ENCODE measurements at places on chromosomes 3 and 15. TPM values are rescaled to one million over a fixed set of nuclear protein-coding genes. Genes with fewer than 3 reads are reported as not detected.
A peak's percentile ranks its signal among the peaks of the same experiment; 100 is the strongest.

- H3K27me3 ChIP-seq, result no peaks in the 10 kb centered on the region
- DNase-seq, result no peak
- no peak overlapping the region for H3K27ac ChIP-seq
- H3K4me1 ChIP-seq, result no peaks in the 10 kb centered on the region
- H3K4me3 ChIP-seq, result no peak overlapping the region
Observed at GRCh38 chr3:82707035-82707434, 945.6 kb upstream of the GBE1 start.

- H3K4me3 ChIP-seq, result peak overlapping the region; percentile 69
- no peak for DNase-seq
- peaks cover 13% of the 10 kb centered on the region for H3K4me1 ChIP-seq
- H3K27ac ChIP-seq, result no peak overlapping the region
Observed at GRCh38 chr3:49170744-49171118, 667 bp upstream of the KLHDC8B start.

- no peak overlapping the region for H3K4me3 ChIP-seq
- no peak overlapping the region for H3K27ac ChIP-seq
Observed at GRCh38 chr3:150365132-150365604, 42.9 kb upstream of the TSC22D2 start.

- H3K36me3 ChIP-seq, result peaks cover 30% of the 10 kb centered on the region
- peak; percentile 53 for DNase-seq
- H3K27ac ChIP-seq, result no peak overlapping the region
Observed at GRCh38 chr15:40722934-40723333, 28.0 kb downstream of the RAD51 start.

- H3K36me3 ChIP-seq, result no peaks in the 10 kb centered on the region
- no peaks in the 10 kb centered on the region for H3K27me3 ChIP-seq
- no peak overlapping the region for H3K27ac ChIP-seq
- no peak for DNase-seq
Observed at GRCh38 chr3:151119188-151119587, 33.7 kb downstream of the MED12L start.

DNA sequence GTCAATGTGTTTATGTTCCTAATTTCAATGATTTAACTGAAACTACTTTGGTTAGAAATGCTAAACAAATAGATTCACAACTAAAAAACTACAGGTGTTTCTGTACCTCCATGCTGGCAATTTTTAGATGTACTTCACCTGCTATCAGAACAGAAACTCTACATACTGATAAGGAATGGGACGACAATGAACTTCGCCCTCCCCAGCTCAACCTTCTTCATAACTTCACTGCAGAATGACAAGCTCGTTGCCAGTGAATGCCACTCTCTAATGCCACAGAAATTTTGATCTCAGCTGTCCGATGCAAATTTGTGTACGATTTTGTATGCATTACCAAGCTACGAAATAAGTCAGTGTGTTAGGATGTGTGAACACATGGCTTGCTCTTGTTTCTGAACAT lies 133.4 kb downstream of the FOXP1 start:
- H3K36me3 ChIP-seq, result no peaks in the 10 kb centered on the region
- H3K27me3 ChIP-seq, result no peaks in the 10 kb centered on the region
- H3K27ac ChIP-seq, result peak overlapping the region; percentile 99
- H3K4me3 ChIP-seq, result no peak overlapping the region
- peaks cover 99% of the 10 kb centered on the region for H3K4me1 ChIP-seq
- DNase-seq, result peak; percentile 54

DNA sequence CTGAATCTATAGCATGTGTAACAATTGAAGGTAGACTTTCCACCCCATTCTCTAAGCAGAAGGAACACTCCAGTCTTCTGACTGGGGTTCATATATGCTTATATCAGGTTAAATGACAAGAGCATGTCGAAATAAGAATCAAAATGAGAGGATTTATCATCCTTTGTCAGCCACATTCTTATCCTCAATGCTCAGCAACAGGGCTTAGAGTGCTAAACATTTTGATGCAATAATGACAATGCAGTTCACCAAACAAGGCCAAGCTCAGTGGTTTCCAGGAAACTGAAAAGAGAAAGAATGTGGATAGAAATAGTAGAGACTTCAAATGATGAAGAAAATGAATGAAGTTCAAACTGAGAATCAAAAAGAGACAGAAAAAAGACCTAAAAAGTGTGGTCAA lies 78.0 kb downstream of the FSIP1 start:
- H3K27me3 ChIP-seq, result no peaks in the 10 kb centered on the region
- no peaks in the 10 kb centered on the region for H3K36me3 ChIP-seq
- no peak overlapping the region for H3K27ac ChIP-seq
- H3K4me1 ChIP-seq, result no peaks in the 10 kb centered on the region
- no peak overlapping the region for H3K4me3 ChIP-seq

DNA sequence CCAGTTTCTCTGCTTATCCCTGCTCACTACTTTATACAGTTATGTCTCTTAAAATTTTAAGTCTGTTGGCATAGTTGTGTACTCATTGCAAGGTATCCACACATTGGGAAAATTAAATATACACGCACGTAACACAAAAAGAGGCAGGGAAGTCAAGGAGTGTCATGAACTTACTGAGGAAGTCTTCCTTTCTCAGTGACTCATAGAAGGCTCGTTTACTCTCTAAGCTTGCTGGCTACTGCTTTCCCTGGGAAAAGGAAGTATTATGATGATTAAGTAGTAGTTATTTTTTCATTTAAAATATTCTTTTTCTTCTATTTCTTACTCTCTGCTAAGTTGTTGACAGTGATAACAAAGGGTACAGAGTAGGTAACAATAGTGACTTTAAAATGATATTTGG lies 287.3 kb downstream of the UBE2E2 start:
- no peak overlapping the region for H3K27ac ChIP-seq
- no peaks in the 10 kb centered on the region for H3K27me3 ChIP-seq
- H3K36me3 ChIP-seq, result no peaks in the 10 kb centered on the region
- H3K4me3 ChIP-seq, result no peak overlapping the region
- no peaks in the 10 kb centered on the region for H3K4me1 ChIP-seq

DNA sequence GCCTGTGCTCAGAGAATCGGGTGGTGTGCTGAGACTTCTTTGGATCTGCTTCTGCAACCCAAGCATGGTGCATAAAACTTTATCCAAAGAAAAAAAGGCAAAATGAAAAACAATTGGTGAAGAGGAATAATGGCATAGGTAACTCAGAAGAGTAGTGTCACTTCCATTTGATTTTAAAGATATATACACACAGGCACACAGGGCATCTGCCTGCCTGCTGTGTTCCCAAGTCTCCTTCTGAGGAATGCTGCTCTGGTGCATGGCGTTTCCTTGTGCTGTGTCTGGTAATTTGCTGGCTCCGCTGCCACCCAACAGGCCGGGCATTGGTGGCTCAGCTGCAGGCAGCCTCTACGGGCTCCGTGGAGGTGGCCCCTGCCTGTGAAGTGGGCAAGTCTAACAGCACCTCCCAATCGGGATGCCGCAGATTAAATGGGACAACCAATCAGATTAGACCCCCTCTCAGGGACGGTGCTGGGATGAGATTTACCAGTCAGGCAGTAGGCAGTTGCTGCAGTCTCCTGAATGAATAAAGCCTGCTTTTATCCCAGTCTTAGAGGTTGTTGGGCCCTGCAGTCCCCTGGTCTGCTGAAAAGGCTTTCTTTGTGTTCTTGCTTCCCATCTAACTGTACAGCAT lies 253.7 kb upstream of the RASGRP1 start:
- H3K4me3 ChIP-seq, result no peak overlapping the region
- DNase-seq, result no peak
- no peak overlapping the region for H3K27ac ChIP-seq

DNA sequence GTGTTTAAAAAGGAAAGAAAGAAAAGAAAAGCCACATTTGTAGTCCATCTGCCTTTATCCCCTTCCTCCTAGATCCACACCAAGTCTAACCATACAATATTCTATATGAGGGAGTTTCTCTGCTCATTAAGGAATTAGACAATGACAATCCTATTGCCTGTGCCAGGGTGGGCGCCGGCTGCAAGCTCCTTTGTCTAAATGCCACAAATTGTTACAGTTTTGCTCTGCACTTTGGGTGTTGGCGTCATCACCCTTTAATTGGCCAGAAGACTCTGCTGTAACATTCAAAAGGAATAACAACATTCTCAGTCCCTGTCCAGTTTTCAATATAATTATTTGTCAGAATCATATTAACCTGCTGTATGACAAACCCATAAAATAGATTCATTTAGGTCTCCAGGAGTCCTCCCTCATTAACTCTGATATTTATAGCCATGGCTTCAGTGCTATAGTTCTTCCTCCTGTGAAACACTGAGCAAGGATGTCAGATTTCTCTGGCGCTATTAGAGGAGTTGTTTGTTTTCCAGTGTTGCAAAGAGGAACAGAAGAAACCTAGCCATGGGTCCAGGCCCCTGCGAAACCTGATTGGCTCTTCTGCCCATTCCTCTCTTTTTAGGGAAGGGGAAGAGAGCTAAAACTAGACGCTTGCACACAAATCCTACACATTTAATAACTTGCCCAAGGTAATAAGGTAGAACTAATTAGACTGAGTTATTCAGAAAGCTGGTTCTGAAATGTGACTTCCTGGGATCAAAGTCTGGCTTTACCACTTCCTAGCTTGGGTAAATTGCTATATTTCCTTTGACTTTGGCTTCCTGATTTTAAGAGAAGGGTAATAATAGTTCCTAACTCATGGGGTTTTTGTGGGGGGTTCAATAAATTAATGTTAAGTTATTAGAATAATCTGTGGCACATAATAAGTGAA lies 112.4 kb downstream of the CD47 start:
- peaks cover 7% of the 10 kb centered on the region for H3K4me1 ChIP-seq
- no peak for DNase-seq
- no peak overlapping the region for H3K27ac ChIP-seq
- H3K36me3 ChIP-seq, result no peaks in the 10 kb centered on the region

DNA sequence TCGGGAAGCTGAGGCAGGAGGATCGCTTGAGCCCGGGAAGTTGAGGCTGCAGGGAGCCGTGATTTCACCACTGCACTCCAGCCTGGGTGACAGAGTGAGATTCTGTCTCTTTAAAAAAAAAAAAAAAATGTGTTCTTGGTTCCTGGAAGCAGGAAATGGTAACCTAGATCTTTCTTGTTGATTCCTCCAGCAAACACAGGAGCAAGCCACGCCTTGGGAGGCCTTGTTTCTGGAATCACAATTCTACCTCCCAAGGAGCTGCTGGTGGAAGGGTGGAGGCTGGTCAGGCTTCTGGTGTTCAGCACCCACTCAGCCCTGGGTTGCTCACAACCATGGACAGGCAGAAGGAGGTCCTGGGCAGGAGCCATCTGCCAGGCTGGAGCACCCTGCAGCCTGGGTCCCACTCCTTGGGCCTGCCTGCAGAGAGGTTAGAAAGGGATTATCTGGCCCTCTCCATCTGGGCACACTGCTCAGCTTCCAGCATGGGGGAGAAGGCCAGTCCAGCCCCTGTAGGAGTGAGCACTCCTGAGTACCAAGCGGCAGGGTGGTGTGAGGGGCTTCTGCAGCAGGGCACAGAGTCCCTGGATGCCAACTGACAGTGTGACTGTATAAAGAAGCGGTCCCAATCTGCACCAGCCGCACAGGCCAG lies 65.6 kb downstream of the ABTB1 start:
- no peak overlapping the region for H3K4me3 ChIP-seq
- peak overlapping the region; percentile 98 for H3K27ac ChIP-seq
- DNase-seq, result no peak
- no peaks in the 10 kb centered on the region for H3K27me3 ChIP-seq
- no peaks in the 10 kb centered on the region for H3K36me3 ChIP-seq
- H3K4me1 ChIP-seq, result peaks cover 75% of the 10 kb centered on the region

GRCh38 chr3:38578551-38578950 lies 70.9 kb downstream of the SCN5A start:
- H3K27me3 ChIP-seq, result no peaks in the 10 kb centered on the region
- no peak for DNase-seq
- H3K27ac ChIP-seq, result no peak overlapping the region

- no peak for DNase-seq
- no peaks in the 10 kb centered on the region for H3K36me3 ChIP-seq
- H3K27me3 ChIP-seq, result no peaks in the 10 kb centered on the region
- no peak overlapping the region for H3K27ac ChIP-seq
- H3K4me1 ChIP-seq, result peaks cover 3% of the 10 kb centered on the region
Observed at GRCh38 chr3:2516762-2517441, 418.2 kb downstream of the CNTN4 start.

DNA sequence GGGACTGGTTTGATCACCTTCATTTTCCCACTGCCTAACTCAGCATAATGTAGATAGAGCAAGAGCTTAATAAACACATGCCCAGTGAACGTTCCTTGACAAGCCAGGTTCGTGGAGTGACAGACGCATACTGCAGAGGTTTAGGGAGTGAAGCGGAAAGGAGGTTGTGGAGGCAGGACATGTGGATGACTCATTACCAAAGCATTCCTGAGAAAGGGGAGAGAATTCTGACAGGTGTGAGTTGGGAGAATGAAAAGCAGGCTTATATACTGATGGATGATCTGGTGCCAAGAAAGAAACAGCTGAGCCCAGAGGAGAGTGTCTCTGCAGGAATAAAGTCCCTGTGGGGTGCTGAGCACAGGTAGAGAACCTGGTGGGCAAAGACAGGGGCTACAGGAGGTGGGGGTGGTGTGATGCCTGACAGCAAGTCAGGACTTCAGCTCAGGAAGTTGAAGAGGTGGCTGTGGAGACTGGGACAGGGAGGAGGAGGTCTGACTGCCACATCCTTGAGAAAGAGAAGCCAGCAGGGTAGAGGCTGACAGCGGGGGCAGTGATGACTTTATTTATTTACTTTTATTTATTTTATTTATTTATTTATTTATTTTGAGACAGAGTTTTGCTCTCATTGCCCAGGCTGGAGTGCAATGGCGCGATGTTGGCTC lies 2.4 kb upstream of the RPL29 start:
- H3K27me3 ChIP-seq, result no peaks in the 10 kb centered on the region
- DNase-seq, result no peak
- peaks cover 24% of the 10 kb centered on the region for H3K4me1 ChIP-seq

GRCh38 chr15:37691911-37692310 lies 242.5 kb upstream of the TMCO5A start:
- H3K27ac ChIP-seq, result no peak overlapping the region
- DNase-seq, result no peak
- no peaks in the 10 kb centered on the region for H3K4me1 ChIP-seq
- H3K36me3 ChIP-seq, result no peaks in the 10 kb centered on the region

DNA sequence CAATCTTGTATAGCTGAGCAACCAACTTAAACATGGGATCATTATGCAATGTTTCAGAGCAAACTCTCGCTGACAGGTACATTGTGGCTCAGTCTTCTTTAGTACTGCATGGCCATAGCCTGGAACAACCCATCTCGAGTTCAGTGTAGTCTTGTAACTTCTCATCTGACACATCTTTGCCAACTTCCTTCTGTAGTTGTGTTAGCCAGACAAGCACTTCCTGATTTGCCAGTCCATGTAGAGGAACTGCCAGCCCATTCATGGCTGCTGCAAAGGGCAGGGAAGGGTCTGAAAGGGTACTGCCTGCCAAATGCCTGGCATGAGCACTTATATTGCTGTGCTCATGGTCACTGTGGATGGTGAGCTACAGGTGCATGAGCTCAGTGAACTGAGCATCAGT lies 49.2 kb upstream of the CCDC54 start:
- no peaks in the 10 kb centered on the region for H3K27me3 ChIP-seq
- DNase-seq, result no peak
- H3K4me1 ChIP-seq, result peaks cover 25% of the 10 kb centered on the region

- H3K36me3 ChIP-seq, result no peaks in the 10 kb centered on the region
- H3K27ac ChIP-seq, result no peak overlapping the region
- H3K4me1 ChIP-seq, result no peaks in the 10 kb centered on the region
- H3K27me3 ChIP-seq, result no peaks in the 10 kb centered on the region
- no peak overlapping the region for H3K4me3 ChIP-seq
Observed at GRCh38 chr15:98943601-98944151, 63.9 kb downstream of the PGPEP1L start.

Gene ACTRT3
- total RNA-seq, result 4.2 TPM

Gene SCAMP5
- total RNA-seq, result 46.6 TPM

Gene DCP1A
- 16.6 TPM for total RNA-seq

Gene SLC25A26
- total RNA-seq, result 42.1 TPM

Gene LRRC31
- not detected for total RNA-seq

Gene SLC35G2
- 17.0 TPM for total RNA-seq

Gene STARD5
- total RNA-seq, result 0.87 TPM

Gene IMPG2
- 0.32 TPM for total RNA-seq

Gene MAPKAPK3
- 21.7 TPM for total RNA-seq

Gene SPINK8
- not detected for total RNA-seq

Gene MST1R
- total RNA-seq, result not detected

Gene DOCK3
- total RNA-seq, result 0.04 TPM
